ENCODE measurements at places on chromosomes 3 and 15.

DNA sequence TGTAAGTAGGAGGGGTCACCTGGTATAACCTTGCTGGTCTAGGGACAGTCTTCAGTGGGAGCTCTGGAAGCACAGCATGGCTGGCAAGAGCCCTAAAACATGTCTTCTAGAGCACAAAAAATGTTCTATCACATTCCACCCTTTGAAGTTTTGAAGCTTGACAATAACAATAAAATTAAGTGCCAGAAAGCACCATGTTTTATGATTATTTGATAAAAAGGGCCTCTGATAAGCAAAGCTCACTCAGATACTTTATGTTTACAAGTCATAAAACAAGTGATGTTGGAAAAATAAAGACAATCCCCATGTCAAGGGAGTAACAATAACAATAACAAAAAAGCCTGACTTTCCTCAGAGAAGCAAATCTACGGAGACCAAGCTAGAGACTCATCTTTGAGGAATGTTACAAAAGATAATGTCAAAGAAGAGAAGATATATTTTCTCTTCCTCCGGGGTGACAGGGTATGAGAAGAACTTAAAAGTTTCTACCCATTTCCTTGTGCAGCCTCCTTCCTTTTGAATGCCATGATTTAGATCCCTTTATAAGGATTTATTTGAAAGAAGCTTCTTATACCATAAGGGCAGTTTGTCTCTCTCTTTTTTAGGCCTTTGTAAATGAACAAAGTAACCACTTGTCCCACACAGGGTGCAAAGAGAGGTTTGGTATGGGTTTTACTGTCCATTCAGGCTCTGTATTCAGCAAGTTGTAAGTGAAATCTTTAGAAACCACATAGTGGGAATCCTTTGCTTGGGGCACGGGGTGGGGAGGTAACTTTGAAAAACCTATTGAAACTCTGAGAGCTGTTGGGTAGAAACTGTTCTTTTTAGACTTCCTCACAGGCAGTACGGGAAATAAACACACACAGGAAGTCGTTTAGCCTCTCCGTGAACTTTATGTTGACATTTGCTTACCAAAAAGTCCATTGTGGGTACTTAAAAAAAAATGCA, 109.6 kb upstream of the RBMS3 start:
- no peak for DNase-seq

GRCh38 chr3:150623945-150624344, 20.8 kb downstream of the SELENOT start:
- no peak for DNase-seq

- DNase-seq: no peak
Measured at GRCh38 chr3:156449710-156450574, 105.0 kb downstream of the SSR3 start.

- DNase-seq: no peak
Measured at GRCh38 chr3:188583341-188584161, 429.6 kb downstream of the LPP start.

- no peak for DNase-seq
Measured at GRCh38 chr15:41988896-41989572, 16.7 kb upstream of the EHD4 start.

Measured in T-helper 2 cell (primary cell).